ENCODE measurements at places on chromosomes 1 and 21. TPM values are rescaled to one million over a fixed set of nuclear protein-coding genes. Genes with fewer than 3 reads are reported as not detected.

GRCh38 chr1:204888294-204888693, 17.6 kb downstream of the NFASC start:
- no peak for DNase-seq

GRCh38 chr1:47323599-47324031, 9.7 kb upstream of the STIL start:
- DNase-seq = no peak

Gene CRYAA
- not detected for total RNA-seq

Gene SPRR4
- not detected for total RNA-seq

Gene C1orf210
- not detected for total RNA-seq

- no peak for DNase-seq
Measured at GRCh38 chr1:227073786-227074185, 133.7 kb downstream of the COQ8A start.

DNA sequence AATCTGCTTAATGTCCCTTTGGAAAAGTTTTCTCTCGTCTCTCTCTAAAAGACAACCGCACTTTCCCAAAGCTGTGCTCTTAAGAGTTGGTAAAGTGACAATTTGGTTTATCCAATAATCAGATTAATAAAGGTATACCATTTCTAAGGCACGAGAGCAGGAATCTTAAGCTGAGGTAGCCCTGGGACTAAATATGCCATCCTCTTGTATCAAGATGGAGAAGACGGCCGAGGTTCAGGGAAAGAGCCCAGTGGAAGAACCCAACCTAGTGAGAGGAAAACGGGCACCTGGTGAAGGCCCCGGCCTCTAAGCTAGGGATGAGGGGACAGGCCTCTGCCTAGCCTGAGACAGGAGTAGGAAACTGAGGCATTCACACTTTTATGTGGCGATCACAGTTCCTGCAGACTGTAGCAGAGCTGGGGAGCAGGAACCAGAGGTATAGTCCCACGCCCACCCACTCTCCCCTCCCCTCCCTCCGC, 334 bp upstream of the SARS1 start:
- DNase-seq = no peak

DNA sequence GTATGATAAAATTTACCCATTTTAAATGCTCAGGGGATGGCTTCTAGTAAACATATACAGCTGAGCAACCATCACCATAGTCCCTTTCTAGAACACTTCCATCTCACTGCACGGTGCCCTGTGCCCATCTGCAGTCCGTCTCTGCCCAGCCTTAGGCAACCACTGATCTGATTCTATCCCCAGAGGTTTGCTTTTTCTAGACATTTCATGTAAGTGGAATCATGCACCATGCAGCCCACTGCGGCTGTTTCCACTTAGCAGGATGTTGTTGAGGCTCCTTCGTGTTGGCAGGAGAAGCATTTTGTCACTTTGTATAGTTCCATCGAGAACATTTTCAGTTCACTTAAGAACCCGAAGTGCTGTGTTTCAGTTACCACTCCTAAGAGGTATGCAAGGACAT, 27.8 kb upstream of the VAMP3 start:
- no peak for DNase-seq

Gene LIPI
- total RNA-seq = not detected

Gene OR6K3
- total RNA-seq = not detected

DNA sequence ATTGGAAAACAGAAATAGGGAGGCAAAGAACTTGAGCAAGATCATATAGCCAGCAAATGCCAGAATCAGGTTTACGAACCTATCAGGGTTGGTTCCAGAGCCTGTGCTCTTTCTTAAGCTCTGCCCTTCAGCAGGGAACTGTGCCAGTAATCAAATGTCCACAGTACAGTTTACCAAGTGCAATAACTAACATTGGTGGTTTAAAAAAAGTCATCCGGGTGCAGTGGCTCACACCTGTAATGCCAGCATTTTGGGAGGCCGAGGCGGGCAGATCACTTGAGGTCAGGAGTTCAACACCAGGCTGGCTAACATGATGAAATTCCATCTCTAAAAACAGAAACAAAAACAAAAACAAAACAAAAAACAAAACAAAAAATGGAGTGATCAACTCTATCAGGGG, 182.7 kb downstream of the LMX1A start:
- DNase-seq = no peak

DNA sequence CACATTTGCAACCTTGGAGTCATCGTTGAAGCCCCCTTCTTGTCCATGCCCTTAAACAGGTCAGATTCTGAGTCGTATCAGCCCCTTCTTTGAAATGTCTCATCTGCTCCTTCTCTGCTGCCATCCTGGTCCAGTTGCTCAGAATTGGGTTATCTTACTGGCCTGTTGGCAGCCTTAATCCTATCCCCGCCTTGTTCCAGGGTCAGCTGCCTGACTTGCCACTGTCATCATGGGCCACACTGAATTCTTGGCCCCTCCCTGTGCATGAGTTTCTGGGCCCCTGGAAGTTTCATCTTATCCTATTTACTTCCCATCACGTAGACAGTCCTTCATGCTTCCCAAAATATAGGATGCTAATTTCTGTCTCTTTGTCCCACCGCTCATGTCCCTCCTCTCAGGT, 23.7 kb downstream of the IRF2BP2 start:
- DNase-seq = no peak

DNA sequence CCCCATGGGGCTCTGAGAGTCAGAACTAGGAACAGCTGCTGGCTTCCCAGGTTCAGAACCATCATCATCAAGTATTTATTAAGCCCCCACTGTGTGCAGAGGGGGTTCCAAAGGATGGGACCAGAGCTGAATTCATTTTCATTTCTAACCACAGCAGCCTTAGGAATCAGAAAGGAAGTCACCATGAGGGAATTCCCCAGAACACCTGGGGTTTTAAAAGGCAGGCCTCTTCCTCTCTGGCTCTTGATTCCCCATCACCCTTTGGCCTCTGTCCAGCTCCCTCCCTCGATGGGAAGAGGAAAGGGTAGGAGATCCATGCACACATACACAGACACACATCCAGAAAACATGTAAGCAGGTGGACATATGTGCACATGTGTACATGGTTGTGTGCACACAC, 1.3 kb upstream of the KCNN3 start:
- DNase-seq = no peak

Gene FCRL2
- not detected for total RNA-seq

Gene S100A9
- 892 TPM for total RNA-seq

Gene KRTAP13-2
- not detected for total RNA-seq

DNA sequence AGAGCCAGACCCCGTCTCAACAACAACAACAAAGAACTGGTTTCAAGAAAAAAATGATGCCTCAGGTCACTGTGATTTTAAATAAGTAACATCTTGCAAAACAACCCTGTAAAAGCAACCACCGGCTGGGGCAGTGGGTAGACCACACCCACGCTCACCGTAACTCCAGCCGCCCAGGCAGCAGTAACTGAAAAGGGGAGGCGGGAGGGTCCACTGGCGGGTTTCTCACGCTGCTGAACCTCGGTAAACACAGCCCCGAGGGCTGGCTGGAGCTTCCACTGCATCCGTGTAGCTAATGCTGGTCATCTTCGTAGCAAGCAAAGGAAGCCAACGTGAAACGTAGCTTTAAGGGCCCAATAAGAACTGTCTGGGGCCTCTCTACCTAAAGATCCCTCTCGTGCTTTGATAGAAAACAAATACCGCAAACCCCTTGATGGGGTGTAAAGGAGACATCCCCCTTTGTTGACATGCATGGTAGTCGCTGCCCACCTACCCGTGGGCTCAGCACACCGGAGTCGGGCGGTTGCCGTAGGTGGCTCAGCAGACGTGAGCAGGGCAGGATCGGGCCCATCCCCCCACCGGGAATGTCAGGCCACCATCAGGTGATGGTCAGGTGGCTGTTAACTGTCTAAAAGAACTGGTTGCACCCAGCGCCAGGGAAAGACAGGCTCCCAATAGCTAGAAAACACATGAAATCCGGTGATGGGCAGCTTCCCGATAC, 4.2 kb downstream of the C1orf159 start:
- DNase-seq = no peak

- DNase-seq = no peak
Measured at GRCh38 chr1:97770376-97770775, 150.5 kb downstream of the DPYD start.

DNA sequence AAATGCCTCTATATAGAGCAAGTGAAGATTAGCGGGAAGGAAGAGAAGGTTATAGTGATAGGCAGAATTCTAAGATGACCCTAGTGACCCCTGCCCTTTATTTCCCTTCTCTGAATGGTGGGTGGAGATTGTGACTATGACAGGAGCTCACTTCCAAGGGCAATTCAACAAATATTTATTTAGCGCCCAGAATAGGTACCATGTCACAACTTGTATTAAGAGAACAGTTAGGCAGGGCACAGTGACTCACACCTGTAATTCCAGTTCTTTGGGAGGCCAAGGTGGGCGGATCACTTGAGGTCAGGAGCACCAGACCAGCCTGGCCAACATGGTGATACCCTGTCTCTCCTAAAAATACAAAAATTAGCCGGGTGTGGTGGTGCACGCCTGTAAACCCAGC, 236.0 kb upstream of the POGK start:
- no peak for DNase-seq

GRCh38 chr1:23704834-23705495, 13.4 kb downstream of the RPL11 start:
- DNase-seq = no peak

- DNase-seq = no peak
Measured at GRCh38 chr1:31691951-31692350, 11.9 kb downstream of the COL16A1 start.

Gene GJA4
- total RNA-seq = 26.4 TPM

DNA sequence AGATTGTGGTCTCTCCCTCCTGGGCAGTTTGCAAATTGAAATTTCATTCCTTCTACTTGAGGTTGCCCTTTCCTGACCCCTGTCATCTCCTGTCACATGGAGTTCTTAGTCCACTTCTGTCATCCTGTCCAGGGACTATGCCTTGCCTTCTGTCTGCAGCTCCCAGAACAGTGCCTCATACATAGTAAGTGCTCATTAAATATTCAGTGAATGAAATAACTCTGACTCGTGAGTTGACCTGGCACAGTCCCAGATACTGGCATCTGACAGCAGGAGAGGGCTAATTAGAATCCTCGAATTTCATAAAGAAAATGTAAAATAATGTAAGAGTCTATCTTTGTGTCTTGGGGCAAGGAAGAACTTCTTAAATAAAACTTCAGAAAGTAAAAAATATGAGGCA, 50.8 kb downstream of the CNIH3 start:
- no peak for DNase-seq

DNA sequence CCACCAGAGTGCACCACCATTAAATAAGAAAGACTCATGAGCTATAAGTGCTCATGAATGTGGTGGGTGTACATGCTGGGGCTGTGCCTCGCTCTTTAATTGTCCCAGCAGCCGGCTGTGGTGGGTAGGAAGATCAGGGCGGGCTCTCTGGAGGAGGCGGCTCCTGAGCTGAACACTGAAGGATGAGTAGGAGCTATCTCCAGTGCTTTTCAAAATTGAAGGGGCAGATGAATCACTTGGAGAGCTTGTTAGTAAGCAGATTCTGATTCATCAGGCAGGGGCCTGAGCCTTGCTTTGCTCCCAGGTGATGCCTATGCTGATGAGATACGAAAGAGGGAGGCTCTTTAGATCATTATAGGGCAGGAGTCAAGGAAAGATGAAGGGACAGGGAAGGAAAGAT, 54.1 kb downstream of the ETS2 start:
- no peak for DNase-seq

DNA sequence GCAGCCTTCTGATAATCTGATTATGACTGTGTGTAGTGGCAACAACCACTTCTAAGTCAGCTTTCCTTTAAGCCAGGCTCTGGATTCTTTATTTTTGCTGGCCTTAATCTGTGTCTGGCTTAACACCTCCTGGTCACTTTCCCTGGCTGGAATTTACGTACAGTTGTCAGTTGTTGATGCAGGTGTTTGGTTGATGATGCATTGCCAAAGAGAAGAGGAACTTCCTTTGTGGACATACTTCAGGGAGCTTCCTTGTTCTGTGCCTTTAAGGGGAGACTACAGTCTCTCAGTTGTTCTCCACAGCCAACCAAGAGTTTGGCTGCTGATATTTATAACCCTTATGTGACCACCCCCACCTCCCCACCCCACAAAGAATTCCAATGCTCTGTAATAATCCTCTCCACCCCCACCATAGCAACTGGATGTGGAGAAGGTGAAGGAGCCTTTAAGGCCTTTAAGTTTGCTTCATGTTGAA, 96.0 kb upstream of the BMP8A start:
- no peak for DNase-seq

DNA sequence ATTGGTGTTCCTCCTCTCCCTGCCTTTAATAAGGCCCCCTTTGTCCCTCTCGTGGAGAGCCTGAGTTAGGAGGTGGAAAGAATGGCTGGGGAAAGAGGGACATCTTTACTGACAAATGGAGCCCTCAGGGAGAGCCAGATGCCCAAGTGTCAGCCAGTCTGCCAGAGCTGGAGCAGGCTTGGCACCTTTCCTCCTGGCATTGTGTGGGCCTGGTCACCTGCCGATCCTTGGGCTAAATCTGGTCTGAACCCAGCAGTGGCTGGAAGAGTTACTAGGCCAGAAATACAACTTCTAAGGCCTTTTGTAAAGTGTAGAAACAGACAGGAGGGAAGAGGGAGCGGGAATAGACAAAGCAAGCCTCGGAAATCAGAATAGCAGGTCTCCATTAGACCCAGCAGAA, 24.9 kb downstream of the VANGL1 start:
- DNase-seq = no peak

GRCh38 chr1:11989669-11990068, 9.4 kb downstream of the MFN2 start:
- DNase-seq = no peak

DNA sequence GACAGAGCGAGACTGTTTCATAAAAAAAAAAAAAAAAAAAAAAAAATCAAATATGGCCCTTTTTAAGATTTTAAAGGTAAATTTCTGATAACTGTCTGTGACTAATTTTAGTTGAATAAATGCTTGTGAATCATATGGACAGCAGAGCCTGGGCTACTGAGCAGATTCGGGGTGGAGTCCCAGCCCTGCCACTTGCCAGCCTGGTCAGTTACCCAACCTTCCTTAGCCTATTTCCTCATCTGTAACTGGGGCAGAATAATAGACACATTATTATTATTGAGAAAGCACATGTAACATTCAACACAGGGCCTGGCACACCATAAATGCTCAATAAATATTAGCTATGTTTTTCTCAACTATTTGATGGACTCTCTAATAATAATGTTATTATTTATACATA, 11.2 kb upstream of the H3-3A start:
- DNase-seq = no peak

DNA sequence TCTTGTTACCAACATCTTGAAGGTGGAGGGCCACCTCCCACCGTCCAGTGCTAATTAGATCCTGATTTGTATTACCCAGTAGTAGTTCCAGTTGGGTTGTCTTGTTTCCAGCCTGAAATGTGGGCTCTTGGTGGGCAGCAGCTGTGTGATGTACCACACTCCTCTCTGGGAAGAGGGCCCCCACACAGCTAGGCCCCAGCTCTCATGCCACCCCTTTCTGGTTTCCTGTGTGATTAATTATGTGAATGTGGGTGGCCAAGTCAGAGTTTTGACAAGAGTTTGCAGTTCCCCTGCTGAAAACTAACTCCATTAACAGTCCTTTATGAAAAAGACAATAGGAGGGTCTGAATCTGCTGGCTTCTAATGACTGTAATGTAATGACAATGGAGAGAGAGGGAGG, 3.8 kb downstream of the HMGB4 start:
- DNase-seq = no peak

- no peak for DNase-seq
Measured at GRCh38 chr1:88327391-88328267, 356.4 kb upstream of the PKN2 start.

Gene OR2T35
- not detected for total RNA-seq

- no peak for DNase-seq
Measured at GRCh38 chr1:22038036-22038435, 14.5 kb upstream of the CDC42 start.

Gene FCRL6
- total RNA-seq = not detected
